Aorta (tissue), 5 donors: ENCODE measurements at places on chromosomes 4 and X. TPM values are rescaled to one million over a fixed set of nuclear protein-coding genes. Genes with fewer than 3 reads are reported as not detected.
A peak's percentile ranks its signal among the peaks of the same experiment; 100 is the strongest.

Gene CDS1
- total RNA-seq = 0.48 TPM

- no peak for DNase-seq
These were observed 598.5 kb downstream of the CENPC start for GRCh38 chr4:66946761-66947160.

- no peak for DNase-seq
These were observed 968 bp downstream of the ASB11 start for GRCh38 chrX:15314472-15314871.

- DNase-seq = no peak
These were observed 41.6 kb downstream of the UNC5C start for GRCh38 chr4:95507147-95507546.

- no peak for DNase-seq
These were observed 70.7 kb downstream of the REPS2 start for GRCh38 chrX:17017134-17017533.

GRCh38 chr4:139229534-139230039 is 50.4 kb downstream of the MGARP start:
- no peak for DNase-seq

Gene TMEM187
- 3.8 TPM for total RNA-seq

- no peak for DNase-seq
These were observed 466.6 kb downstream of the INPP4B start for GRCh38 chr4:142379277-142380051.

Gene MAGEC2
- not detected for total RNA-seq

DNA sequence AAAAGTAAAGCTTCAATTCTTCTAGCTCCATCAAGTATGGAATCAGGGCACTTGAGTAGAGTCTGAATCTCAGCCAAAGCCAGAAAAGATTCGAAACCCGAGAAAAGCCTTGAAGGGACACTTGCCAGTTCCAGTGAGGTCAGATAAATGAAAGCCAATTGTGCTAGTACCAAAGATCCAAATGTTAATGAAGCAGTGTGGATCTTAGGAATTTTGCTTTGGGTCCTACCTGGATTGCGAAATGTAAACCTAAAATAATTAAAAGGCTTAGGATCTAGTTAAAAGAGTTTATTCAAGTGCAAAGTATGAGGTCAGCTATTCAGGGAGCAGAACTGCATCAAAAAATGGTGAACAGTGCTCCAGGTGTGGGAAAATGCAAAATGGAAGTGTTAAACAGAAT is 552.6 kb downstream of the NAP1L3 start:
- no peak for DNase-seq

Gene TMEM192
- total RNA-seq = 16.0 TPM

Gene NOX1
- total RNA-seq = not detected

DNA sequence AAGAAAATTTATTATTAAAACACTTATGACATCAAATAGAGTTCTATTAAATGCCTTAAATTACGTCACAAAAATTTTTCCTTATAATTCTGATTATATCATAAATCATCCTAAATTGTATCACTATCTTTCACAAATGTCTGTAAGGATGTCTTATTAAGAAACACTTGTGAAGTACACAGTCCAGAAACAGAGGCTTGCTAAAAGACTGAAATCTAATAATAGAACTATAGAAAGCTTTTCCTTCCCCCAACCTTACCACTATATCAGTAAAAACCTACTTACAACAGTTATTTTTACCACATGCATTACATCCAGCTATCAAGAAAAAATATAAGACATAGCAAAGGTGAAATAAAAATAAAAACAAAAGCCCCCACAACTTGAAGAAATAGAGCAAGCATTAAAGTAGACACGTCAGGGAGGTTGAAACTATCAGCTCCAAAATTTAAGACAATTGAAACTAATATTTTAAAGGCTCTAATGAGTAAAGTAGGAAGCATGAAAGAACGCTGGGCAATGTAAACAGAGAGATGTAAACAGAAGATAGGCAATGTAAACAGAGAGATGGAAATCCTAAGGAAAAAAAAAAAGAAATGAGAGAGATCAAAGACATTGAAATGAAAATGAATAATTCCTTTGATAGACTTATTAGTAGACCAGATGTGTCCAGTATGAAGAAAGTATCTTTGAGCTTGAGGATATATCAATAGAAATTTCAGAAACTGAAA is 94.9 kb upstream of the TECRL start:
- DNase-seq = no peak

- no peak for DNase-seq
These were observed 110.2 kb upstream of the ADRA2C start for GRCh38 chr4:3655963-3656362.

DNA sequence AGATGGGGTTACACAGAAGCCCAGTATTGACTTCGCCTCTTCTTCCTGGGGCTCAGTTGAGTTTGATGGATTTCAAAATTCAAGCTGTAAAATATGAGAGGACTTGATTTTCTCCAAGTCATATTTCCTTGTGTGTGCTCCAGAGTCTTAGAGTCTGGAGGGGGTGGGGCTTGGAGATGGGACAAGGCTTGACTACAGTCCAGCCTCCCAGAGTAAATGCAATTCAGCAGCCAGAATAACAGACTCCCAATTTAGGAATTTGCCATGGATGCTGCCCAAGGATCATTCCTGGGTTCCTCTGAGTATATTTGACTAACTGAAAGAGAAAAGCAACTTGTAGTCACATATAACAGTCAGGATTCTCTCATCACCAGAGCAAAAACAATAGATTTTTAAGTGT is 53.7 kb upstream of the RBPJ start:
- DNase-seq = peak; percentile 74

DNA sequence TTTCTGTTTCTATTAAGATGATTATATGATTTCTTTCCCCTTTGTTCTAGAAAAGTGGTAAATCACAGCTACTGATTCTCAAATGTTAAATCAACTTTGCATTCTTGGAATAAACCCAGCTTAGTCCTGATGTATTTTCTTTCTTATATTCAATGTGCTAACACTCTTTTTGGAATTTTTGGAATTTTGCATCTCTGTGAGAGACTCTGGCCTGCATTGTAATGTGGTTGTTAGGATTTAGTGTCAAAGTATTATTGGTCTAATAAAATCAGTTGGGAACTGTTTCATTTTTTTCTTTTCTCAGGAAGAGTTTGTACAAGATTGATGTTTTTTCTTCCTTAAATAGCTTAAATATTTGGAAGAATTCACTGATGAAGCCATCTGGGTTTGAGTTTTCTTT is 109.6 kb downstream of the KIT start:
- no peak for DNase-seq

Gene CYSLTR1
- total RNA-seq = 6.5 TPM

- no peak for DNase-seq
These were observed 33.9 kb downstream of the DIPK2B start for GRCh38 chrX:45166781-45167180.

GRCh38 chr4:131348263-131348662 is 1800.8 kb upstream of the PCDH10 start:
- no peak for DNase-seq

Gene TRIM60
- total RNA-seq = not detected

DNA sequence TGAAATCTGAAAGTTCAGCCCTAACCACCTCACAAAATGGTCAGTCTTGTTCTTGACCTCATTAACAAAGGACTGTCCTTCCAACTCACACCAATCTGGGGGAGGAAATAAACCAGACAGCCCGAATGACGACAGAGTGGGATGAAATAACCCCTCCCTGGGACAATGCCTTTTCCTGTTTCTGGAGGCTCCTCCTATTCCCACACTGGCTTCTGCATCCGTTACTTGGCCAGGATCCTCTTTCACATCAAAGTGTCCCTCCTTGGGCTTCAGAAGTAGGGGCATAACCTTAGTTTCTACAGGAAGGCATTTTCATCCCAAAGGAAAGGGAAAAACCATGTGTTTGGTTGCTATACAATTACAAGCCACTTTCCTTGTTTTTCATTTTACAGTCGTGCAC is 59.8 kb upstream of the RPL34 start:
- DNase-seq = no peak

DNA sequence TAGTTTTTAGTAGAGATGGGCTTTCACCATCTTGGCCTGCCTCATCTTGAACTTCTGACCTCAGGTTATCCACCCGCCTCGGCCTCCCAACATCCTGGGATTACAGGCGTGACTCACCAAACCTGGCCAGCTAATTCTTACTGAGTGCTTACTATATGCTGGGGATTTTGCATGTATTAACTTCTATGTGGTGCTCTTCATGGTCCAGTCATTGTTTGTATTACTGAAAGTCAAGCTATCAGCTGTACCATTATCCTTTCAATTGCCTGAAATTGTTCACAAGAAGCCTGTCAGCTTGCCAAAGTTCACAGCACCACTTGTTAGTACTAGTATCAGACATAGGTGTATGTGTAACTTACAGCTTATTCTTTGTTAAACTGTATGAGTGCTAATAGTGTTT is 1272.1 kb downstream of the ARAP2 start:
- no peak for DNase-seq

GRCh38 chrX:30241724-30242415 is at the start of gene MAGEB4:
MAGEB4 (plus strand) TSS chrX:30242000; CDS start chrX:30242136, 136 bp downstream.
- no peak for DNase-seq

Gene TXK
- 2.3 TPM for total RNA-seq

Gene PRKG2
- total RNA-seq = 0.24 TPM

Gene SSX4B
- not detected for total RNA-seq

GRCh38 chr4:164508771-164509170 is 245.2 kb upstream of the SMIM31 start:
- no peak for DNase-seq

DNA sequence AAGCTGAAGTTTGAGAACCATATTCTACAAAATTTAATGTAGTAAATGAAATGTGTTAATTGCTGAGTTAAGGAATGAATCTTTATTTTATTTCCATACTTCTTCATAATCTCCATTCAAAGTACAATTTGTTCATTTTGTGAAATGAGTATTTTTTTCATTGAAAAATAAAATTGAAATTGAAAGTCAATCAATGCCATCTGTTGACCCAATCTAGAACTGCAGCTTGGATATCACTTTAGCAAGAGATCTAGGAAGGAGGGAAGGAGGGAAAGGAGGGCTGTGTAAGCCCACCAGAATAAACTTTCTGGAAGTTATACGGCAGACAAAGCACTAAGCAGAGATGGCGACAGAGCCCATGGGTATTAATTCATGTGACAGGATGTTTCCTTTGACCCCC is 128.4 kb downstream of the ZMAT1 start:
- no peak for DNase-seq

DNA sequence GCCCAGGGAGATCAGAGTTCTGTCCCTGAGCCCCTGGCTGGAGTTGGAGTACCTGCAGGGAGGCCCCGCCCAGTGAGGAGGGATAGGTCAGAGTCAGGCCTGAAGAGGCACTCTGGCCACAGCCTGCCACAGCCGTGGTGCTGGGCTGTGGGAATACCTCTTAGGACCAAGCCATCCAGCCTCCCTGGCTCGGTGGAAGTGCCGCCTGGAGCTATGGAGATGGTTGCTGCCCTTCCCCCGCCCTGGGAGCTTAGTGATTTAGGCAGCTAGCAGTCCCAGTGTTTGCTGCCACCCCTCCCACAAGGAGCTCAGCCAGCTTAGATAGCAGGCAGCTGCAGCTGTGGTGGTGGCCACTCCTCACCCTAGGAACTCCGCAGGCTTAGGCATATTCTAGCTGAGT is 446.3 kb upstream of the GNPDA2 start:
- DNase-seq = no peak

Gene BTC
- total RNA-seq = 9.4 TPM

GRCh38 chrX:40268188-40268520 is 170.4 kb upstream of the BCOR start:
- no peak for DNase-seq

Gene FMR1NB
- not detected for total RNA-seq

GRCh38 chr4:31807036-31807435 is 1086.9 kb downstream of the PCDH7 start:
- DNase-seq = no peak

Gene CCDC120
- 7.6 TPM for total RNA-seq

DNA sequence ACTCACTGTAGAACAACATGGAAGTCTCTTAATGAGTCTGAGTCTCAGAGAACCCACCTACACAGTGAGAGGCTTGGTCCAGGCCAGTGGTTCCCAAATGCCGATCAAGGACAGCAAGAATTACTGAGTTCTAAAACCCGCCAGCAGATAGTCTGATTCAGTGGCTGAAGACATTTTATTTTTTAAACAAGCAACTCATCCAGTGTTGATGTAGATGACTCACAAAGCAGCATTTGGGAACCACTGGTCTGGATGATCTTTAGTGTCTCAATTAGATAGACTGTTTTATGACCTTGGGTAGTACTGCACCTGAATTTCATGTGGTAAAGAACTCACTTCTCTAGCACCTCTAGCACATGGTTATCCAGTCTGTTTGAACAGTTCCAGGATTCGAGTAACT is 193.6 kb downstream of the FBXW7 start:
- DNase-seq = no peak

- DNase-seq = no peak
These were observed 2528.4 kb downstream of the ARAP2 start for GRCh38 chr4:33715841-33716395.

Gene HELT
- total RNA-seq = not detected

Gene UGT2A3
- total RNA-seq = not detected

DNA sequence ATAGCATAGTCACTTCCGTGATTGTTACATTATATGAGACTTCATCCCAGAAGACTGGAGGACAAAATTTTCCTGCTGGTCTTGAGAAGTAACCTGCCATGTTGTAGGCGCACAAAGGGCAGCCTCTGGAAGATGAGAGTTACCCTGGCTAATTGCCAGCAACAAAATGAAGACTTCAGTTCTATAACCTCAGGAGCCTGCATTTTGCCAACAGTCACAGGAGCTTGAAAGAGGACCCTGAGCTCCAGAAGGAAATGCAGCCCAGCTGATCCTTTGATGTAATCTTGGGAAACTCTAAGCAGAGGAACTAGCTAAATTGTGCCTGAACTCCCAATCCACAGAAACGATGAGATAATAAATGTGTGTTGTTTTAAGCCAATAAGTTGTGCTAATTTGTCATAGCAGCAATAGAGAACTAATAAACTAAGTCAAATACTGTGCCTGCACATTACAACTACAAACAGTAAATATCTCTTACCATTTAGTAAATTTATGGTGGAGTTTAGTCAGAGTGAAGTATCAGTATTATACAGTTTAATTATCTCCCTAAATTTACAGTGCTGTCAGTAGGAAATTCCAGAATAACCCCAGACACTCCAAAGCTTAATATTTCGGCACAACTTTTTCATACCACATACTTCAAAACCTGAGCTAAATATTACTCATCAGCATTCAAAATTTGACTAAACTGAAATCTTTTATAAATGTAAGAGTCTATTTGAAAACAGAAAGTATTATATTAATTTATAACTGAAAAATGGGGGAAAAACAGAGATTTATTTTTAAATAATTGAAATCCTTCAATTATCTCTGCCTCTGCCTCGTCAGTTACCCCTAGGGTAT is 90.1 kb upstream of the MAPK10 start:
- no peak for DNase-seq

Gene STK32B
- total RNA-seq = 4.1 TPM
